Hematopoietic multipotent progenitor cell (in vitro differentiated cells): ENCODE measurements at places on chromosomes 16 and 17. TPM values are rescaled to one million over a fixed set of nuclear protein-coding genes. Genes with fewer than 3 reads are reported as not detected.

The ZNF48 gene
- 17.8 TPM for total RNA-seq

The PYDC1 gene
- total RNA-seq, result not detected

The OGFOD1 gene
- 15.6 TPM for total RNA-seq

The FAM171A2 gene
- total RNA-seq, result 9.2 TPM

The FBXO39 gene
- 0.81 TPM for total RNA-seq

GRCh38 chr16:85839681-85840240 is 40.3 kb downstream of the COX4I1 start:
- DNase-seq, result no peak

GRCh38 chr16:82152641-82153112 is 17.3 kb downstream of the MPHOSPH6 start:
- peak; percentile 89 for DNase-seq

GRCh38 chr17:14374268-14374667 is 73.4 kb downstream of the HS3ST3B1 start:
- no peak for DNase-seq

- no peak for DNase-seq
These were observed 58.9 kb upstream of the CLEC3A start for GRCh38 chr16:77963185-77964044.

GRCh38 chr17:55366020-55366481 is 55.6 kb downstream of the MMD start:
- DNase-seq, result no peak

- DNase-seq, result peak; percentile 71
These were observed 30.1 kb upstream of the HAPSTR1 start for GRCh38 chr16:9061358-9061813.

GRCh38 chr16:23902034-23902747 is 66.4 kb downstream of the PRKCB start:
- DNase-seq, result no peak

DNA sequence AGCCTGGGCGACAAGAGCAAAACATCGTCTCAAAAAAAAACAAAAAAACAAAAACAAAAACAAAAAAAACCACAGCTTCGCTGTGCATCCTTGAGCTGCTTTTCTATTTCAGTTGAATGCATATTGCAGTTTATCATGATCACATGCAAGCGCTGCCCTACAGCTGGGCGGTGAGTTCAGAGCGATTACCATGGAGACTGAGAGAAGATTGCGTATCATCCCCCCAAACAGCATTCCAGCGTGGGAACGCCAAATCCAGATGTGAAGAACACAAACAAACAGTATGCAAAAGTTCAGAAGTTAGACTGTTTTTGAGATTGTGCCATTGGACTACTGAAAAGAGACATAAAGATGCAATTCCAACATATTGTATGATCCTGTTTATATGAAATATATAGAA is 15.1 kb upstream of the SLC52A1 start:
- DNase-seq, result no peak

- no peak for DNase-seq
These were observed 321.8 kb downstream of the HS3ST3B1 start for GRCh38 chr17:14622615-14623101.

DNA sequence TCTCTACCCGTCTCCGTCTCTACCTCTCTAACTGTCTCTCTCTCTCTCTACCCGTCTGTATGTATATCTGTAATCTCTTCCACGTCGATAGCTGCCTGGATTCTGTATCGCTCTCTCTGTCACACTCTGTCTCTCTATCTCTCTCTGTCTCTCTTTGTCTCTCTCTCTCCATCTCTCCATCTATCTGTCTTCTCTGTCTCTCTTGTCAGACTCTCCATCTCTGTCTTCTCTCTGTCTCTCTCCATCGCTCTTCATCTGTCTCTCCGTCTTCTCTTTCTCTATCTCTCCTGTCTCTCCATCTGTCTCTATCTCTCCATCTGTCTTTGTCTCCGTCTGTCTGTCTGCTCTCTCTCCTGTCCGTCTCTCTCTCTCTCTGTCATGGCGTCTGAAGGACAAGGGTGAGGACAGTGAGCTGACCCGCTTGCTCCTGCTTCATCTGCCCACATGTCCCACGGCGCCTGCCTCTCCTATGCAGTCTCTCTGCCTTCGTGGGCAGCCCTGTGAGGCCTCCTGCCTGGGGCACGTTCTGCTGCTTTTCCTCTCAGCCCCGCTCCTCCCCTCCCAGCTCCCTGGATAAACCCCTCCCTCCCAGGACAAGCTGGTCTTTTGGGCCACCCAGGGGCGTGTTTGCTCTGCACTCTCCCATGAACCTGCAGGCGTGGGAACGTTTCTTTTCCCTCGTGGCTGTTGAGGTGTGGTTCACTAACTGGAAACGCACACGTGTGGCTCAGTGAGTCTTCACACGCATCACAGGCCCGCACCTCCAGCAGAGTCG is 18.9 kb downstream of the ACSF3 start:
- DNase-seq, result no peak

GRCh38 chr16:3961449-3961849 is 80.9 kb upstream of the CREBBP start:
- no peak for DNase-seq

DNA sequence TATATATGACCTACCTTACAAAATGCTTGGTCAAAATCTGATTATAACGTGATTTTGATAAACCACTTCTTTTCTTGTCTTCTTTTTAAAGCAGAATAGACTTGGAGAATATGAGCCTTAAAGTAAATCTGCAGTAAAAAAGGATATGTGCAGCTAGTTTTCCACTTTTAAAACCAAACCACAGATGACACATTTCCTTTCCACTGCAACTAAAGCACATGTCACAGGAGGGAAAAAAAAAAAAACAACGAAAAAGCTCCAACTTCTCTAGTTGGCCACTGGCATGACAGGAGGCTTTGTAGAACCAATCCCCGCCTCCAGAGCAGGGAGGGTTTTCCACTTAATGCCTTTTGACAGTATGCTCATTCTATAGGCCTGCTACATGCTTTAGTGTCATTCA is at the start of gene EVI2A:
EVI2A (minus strand) TSS at position 142 of the 400 bp plus-strand sequence. CDS start 2,609 bp downstream, outside the sequence.
- DNase-seq, result peak; percentile 58

DNA sequence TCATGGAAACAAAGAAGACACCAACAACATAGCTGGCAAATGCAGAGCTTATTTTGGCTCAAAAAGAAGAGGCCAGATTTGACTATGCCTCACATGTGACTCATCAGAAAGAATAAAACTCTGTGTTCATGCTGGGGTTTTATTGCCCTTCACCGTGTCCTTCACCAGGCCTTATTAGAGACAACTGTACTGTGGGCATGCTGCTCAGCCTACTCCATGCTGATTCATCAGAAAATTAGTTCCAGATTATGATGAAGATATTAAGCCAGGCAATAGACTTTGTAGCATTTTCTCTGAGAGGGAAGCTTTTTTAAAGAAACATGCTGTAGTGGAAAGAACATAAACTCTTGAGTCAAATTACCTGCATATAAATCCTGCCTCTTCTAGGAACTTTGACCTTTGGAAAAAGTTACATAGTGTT is 89.8 kb downstream of the CYB561 start:
- no peak for DNase-seq

- DNase-seq, result no peak
These were observed 33.3 kb downstream of the CDRT15 start for GRCh38 chr17:14203388-14203787.

GRCh38 chr16:29815032-29815721 is 775 bp upstream of the PAGR1 start:
- no peak for DNase-seq

DNA sequence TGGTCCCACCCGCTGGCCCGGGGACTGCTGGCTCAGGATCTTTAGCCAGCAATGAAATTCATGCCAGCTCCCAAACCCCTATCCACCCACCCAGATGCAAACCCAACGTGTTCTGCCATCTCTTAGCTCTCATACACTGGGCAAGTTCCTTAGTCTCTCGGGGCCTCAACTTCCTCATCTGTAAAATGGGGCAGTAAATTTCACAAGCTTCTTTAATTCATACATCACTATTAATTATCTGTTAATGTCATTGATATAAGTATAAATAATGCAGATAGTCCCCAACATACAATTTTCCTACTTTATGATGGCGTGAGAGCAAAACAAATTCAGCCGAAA is 398.7 kb downstream of the SOX9 start:
- DNase-seq, result no peak
